ENCODE measurements at places on chromosomes 13 and 19.

DNA sequence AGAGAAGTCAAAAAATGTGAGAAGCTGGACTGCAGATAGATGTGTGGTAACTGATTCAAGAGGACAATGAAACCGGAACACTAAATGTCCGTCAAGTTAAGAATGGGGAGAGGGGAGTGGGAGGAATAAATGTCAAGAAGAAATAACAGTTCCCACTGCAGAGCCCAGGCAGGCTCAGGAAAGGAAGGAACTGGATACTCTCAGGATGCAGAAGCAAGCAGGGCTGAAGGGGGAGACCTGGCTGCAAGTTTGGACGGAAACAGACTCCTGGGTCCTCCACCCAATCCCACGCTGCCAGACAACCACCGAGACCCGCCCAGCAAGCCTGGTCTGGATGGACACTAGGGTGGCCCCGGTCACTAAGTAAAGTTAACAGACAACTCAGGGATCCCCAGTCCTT is 18.1 kb downstream of the TUBGCP3 start:
- DNase-seq = no peak

GRCh38 chr13:26046639-26047038 is 5.2 kb downstream of the SHISA2 start:
- DNase-seq = no peak

DNA sequence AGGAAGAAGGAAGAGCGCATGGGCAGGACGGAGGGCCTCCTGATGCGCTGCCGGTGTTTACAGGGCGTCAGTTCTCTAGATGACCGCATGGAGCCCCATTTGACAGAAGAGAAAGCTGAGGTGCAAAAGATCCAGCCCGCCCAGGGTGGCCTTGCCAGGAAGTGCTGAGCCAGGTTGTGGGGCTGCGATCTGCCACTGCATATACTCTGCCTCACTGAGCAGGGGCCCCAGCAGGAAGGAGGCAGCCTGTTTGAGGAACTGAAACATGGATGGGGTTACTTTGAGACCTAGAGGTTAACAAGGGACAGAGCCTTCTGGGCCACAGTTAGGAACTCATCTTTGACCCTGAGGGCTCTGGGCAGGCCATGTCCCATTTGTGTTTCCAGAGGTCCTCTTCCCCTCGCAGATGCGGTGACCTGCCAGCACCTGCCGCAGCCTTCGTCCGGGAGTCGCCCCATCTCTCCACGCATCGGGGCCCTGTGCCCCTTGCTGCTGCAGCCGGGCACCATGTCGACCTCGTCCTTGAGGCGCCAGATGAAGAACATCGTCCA is 3.2 kb downstream of the EPN1 start:
- DNase-seq = no peak

- DNase-seq = no peak
These were observed 10.6 kb downstream of the REXO1 start for GRCh38 chr19:1837625-1838105.

GRCh38 chr19:51317376-51317775 is 5.9 kb downstream of the IGLON5 start:
- no peak for DNase-seq

DNA sequence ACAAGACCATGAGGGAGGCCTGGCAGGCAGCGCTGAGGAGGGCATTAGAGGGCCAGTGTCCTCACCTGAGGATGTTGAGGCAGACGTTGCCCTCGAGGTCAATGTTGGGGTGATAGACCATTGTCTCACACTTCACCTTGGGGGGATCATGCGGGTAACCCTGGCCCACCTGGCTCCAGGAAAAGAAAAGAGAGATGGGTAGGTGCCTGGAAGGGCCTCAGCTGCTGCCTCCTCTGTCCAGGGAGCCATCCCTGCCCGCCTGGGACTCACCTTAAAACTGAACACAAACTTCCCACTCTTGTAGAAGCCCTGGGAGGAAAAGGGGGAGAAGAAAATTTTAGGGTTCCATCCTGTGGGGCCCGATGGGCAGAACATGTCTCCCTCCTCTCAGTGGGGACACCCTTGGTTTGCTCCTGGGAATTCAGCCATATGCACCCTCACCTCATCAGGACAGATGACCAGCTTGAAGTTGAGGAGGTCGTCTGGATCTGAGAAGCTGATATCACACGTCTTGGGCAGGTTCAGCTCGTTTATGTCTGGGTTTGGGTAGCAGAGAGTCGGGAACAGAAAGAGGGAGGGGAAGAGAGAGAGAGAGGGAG is 1.7 kb downstream of the UBE2M start:
- no peak for DNase-seq

DNA sequence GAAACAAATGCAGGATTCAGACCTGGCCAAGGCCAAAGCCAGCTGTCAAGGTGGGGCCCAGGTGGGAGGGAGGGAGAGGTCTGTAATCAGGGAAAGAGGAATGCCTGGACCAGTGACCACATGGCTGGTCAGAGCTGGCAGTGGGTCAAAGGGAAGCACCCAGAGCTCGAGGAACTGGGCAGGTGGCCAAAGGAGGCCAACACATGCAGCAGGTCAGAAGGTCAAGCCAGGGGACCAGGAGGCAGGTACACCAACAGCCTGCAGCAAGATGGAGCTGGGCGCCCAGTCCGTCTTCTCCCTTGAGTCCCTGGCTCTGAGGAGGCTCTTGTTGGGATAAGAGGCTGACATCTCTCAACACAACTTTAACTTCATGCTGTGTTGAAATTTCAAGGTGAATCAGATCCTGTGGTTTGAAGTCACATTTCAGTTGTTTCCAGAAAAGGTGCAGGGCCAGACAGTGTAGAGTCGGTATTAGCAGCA is 17.1 kb downstream of the GPATCH1 start:
- DNase-seq = no peak

DNA sequence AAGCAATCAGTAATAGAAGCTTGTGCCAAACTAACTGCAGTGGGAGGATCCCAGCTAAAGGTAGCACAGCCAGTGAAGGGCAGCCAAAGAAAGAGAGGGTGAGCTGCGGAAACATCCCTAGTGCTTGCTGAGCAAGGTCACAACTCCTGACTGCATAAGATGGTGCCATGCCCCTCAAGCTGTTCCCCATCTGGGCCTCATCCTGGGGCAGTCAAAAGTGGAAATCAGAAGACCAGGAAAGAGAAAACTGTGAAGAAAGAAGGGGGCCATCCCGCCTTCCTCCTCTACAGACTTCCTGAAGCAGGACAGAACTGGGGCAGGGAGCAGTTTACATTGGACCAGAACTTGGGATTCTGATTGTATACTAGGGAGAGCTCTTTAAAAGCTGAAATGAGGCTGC is 159.2 kb downstream of the TNFSF13B start:
- DNase-seq = no peak

DNA sequence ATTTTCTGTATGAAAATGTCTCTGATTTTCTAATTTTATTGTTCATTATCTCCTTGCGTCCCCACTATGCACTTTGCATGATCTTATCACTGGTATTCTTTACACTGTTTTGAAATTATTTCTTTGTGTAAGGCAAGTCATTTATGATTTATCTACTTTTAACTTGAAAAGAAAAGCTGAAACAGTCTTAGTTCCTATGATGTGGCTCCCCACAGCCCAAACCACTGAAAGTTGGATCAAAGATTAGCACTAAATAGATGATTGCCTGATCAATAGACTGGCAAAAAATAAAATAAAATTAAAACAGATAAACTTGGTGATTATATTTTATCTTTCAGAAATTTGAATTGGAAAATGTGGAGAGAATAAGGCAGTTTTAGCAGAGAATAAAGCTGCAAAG is 1101.9 kb downstream of the PCDH9 start:
- no peak for DNase-seq

DNA sequence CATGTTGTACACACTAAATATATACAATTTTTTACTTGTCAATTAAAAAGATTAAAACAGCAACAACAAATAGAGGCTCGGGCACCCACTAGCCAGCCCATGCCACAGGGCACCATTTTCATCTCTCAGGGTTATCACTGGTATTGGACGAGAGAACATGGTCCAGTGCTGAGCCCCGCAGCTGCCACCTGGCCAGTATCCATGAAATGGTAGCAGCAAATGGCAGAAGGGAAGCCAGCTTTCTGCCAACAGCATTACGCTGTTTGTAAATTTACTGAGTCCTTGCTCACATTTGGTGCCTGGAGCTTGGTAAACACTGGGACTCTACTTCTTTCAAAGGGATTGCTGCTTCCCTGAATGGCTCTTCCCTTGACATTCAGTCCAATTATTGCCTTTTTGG is 87.9 kb upstream of the WASF3 start:
- no peak for DNase-seq

All from SHP77 (cell line).